ENCODE measurements at places on chromosomes 12 and 14.

- no peak for DNase-seq
Observed at GRCh38 chr12:132405742-132406251, 76.4 kb upstream of the GALNT9 start.

- no peak for DNase-seq
Observed at GRCh38 chr12:101838628-101839323, 8.0 kb upstream of the GNPTAB start.

DNA sequence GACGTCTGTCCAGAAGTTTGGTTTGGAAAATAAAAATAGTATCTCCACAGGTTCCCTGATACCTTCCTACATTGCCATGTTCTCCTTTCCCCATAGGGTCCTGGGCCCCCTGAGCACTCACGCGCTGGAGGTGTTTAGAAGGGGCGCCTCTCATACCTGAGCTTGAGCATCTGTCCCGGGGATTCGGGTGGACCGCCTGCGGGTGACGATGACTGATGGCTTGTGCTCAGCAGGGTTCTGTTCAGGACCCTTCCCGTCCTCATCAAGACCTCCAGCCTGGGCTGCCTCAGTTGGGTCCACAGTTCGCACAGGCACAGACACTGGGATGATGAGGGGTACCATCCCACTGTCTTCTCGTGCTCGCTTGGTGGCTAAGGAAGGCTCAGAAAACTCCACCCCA is 22.7 kb upstream of the PNMA1 start:
- no peak for DNase-seq

DNA sequence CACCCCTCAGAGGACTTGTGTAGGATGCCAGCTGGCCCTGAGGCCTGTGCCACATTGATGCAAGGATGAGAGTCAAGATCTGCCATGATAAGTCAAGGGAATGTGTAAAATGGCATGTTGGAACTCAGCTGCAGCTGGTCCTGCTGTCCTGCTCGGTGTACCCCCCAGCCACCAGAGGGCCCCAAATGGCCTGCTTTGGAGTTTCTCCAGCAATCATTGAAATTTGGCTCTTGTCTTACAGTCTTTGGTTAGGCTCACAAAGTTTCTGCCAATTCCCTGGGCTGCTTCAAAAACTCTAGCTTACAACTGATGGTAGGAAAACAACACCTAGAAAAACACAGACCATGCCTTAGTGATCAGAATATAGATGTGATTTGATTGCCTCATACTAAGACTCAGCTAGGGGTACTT is 76.8 kb downstream of the HSD17B6 start:
- no peak for DNase-seq

DNA sequence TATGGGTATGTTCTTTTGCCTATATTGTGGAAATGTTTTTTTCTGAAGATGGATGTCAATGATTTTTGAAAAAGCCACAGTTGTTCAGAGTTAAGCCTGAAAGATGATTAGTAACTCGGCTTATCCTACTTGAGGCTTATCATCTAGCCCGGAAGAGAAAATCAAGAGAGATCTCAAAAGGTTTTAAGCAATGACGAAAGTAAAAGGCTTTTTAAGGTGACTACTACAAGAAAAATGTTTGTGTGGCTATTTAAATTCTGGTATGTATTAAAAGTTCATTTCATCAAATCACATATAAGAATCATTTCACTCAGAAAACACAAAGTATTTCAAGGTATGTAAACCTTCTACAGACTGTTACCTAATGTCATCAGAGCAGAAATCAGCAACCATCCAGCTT is 40.2 kb downstream of the HEATR5A start:
- DNase-seq = no peak

DNA sequence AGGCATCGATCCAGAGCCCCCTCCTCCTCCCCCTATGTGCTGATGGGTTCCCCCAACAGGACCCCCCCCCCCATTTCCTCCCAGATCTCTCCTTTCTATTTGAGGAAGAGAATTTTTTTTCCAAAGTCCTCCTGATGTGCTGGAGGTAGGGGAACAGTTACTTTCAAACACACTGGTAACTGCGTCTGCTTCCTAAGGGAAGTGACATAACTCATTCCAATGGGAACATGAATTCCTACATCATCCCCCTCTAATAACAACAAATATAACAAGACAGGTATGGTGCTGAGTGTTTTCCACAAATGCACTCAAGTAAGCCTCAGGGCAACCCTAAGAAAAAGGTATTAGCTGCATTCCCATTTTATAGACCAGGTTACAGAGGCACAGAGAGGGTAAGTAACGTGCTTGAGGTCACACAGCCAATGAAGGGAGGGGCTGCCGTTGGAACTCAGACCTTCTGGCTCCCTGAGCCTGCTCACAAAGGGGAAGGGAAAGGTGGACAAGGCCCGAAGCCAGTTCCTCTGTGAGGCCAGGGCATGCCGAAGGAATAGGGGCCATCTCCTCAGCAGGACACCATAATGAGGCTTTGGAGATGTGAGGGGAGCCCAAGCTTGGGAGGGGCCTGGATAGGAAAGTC is 121.1 kb upstream of the NCOR2 start:
- DNase-seq = no peak

DNA sequence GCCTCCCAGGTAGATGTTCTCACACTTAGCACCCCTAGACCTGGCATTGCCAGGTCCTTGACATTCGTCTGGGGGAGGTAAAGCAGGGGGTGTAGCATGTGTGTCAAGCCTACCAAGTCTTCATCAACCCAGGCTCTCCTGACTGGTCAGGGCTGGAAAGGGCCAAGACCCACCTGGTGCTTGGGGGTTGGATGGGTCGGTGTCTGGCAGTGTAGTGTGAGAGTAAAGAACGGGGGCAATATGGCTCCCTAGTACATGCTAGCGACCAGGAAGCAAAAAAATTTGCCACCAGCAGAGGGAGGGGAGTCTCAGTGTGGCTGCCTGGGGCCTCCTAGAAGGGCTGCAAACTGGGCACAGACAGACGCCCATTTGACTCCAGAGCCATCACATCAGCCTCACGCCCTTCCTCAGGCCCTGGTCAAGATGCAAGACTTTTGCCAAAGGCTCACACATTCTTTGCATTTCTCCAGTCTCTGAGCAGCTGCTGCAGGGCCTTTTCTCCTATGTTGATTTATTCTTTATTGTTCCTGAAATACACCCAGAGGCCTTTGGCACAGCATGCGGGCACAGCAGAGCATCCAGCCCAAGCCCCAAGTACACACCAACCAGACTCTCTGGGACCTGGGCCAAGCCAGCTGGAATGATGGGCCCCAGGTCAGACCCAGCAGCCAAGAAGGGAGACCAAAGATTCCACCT is 38.3 kb upstream of the PNMA1 start:
- DNase-seq = peak; percentile 67

GRCh38 chr14:34355584-34356263 is 106.3 kb downstream of the SPTSSA start:
- DNase-seq = no peak

DNA sequence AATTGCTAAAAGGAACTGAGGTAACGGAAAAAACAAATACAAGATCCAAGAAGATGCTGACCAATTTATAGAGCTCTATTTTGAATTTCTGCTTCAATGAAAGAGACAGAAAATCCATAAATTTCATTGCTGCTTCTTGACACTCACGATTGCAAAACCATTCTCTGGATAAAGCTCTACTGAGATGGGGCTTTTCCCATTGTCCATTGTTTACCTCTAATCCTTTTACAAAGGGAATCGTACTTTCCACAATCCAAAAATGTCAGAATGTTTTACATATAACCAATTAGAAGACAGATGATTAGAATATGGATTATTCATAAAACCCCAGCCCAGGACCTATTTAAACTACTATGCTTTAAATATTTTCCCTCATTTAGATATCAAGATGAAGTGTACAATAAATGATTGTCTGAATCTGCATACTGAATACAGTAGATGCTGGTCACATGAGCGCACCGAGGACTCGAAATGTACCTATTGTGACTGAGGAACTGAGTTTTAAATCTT is 16.7 kb upstream of the TMCC3 start:
- no peak for DNase-seq

DNA sequence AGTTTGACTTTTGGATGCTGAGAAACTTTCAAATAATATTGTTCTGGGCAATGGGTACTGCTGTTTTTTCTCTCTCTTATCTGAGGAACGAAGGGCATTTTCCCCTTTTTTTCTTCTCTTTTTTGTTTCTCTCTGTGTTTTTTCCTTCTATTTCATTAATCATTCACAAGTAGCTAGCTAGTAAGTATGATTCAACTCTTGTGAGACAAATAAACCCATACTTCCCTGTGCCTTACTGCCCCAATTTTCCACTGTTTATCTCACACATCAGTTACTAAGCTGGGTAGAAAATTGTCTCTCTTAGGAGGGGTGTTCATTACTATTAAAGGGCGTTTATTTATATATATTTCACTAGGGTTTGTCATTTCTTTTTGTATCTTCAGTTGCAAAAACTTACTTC is 437.6 kb downstream of the RERGL start:
- DNase-seq = no peak

- no peak for DNase-seq
Observed at GRCh38 chr14:90421632-90422020, 24.8 kb downstream of the CALM1 start.

DNA sequence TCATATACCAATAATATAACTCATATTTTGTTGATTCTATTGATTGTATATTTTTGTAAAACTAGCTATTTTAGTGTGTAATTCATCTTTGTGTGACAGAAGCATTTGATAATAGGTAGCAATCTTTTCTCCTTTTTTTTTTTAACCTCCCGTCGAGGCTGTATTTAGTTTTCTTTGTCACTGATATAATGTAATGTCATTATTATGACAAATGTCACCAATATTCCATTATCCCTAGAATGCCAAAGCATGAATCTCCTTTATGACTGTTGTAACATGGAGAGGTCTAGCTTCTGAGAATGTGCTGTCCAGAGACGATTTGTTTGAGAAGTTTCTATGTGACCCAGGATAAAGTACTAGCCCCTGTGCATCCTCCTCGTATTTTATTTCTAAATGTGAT is 639.0 kb upstream of the ATXN7L3B start:
- no peak for DNase-seq

DNA sequence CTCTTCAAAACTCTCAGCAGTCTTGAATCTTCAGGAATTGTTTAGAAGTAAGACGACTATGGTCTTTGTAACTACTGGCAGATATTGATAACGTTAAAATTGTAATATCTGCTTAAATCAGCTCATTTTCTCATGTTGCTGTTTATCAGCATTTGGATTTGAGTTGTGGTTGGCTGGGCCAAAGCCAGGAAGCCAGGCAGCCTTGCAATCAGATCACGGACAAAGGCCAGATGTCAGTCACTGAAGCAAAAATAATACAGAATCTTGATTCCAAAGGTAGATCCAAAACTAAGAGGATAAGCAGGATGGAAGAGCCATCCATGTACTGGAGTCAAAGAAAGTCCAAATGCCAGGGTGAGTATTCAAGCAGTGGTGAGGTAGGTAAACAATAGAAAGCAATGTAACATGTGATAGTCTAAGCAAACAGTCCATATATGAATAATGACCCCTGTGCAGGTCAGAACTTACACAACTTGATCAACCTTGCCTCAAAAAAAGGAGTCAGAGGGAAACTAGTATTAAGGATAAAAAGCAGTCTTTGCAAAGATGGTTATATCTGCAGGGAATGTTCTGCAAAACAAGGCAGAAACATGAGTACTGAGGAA is 95.8 kb upstream of the RAP1B start:
- DNase-seq = no peak

DNA sequence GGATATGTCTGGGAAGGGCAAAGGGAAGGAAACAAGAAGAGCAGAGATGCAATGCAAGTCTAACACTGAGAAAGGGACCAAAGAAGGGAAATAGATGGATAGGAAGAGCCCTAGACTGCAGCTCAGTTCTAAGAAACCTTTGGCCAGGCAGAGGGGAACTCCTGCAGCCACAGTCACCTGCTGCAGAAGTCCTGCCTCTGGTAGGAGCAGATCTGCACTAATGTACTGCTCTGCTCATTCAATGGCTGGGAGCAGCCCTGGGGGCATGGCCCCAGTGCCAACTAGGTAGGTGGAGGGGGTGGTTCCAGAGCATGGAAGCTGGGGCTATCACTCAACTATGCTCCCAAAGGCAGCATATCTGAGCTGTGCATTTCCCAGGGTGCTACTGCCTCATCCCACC is 388.9 kb downstream of the PCNX1 start:
- DNase-seq = no peak

GRCh38 chr12:76631741-76632140 is 72.2 kb upstream of the OSBPL8 start:
- DNase-seq = no peak

DNA sequence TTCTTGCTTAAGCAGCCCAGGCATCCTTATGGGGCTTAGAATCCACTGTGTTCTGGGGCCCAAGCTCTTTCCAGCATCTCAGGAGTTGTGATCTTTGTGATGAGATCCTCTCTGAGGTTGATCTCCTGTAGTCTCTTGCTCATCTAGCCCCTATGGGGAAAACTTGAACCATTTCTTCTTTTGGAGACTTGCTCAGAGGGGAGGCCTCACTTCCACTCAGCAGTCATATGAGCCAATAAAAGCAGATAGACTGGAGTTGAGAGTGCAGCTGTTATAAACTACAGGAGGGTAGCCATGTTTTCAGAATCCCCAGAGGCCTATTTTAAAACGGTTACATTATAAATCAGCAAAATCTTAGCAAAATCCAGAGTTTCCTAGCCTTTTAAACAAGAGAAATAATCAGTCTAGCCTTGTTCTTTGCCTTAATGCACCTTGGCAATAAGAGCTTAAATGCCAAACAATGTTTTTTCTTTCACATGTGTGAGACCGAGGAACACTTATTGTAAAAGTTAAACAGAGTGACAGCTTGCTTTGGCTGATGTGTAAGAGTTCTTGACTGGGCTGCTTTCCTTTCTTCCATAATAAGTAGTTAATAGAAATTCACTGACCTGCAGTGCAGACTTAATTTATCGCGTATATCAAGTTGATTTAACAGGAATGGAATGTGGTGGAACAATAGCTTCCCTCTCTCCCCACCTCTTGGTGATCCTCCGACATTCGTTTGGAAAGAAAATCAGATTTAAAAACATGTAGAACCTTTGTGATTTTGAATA is 168.3 kb downstream of the NEDD1 start:
- DNase-seq = peak; percentile 62

DNA sequence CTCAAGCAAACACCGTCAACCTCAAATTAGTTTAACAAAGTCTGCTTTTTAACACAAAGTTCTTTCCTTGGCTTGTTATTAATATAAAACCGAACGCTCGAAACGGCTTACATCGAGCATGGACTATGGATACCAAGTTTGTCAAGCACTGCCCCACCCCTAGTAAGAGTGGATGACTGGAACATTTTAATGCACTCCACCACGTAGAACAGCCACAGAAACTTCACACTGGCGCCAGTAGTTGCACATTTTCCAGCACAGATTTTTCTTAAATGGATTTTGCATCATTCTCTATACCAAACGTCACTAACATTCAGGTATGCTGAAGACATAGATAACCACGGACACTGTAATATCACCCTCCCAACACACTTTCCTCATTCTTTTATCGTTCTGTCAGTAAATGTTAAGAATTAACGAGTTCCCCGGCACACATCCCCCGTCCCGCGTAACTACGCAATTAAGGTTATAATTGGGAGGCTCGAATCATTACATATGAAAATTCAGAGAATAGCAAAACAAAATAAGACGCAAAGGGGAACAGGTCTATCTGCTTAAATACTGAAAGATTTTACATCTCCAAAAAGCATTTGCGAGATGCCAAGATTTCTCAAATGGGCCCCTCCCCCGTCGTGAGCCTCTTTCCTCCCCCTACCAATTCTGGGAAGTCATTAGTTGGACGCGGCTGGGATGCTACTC is 990 bp downstream of the FERMT2 start:
- peak; percentile 69 for DNase-seq

Measured in DMS79 treated with DMSO at 0.1 percent for 48 hours (cell line).